ENCODE measurements at places on chromosomes 3 and 15.

DNA sequence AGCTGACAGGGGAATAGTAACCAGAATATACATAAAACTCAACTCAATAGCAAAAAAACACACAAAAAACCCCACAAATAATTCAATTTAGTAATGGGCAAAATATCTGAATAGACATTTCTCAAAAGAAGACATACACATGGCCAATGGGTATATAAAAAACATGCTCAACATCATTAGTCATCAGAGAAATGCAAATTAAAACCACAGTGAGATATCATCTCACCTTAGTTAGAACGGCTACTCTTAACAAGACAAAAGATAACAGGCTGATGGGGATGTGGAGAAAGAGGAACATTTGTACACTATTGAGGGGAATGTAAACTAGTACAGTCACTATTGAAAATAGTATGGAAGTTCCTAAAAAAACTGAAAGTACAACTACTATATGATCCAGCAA, 678.6 kb downstream of the MECOM start:
- no peak for DNase-seq

GRCh38 chr3:104149154-104149553, 1217.6 kb upstream of the ALCAM start:
- no peak for DNase-seq

GRCh38 chr15:40367686-40368611, 9.9 kb downstream of the DISP2 start:
- DNase-seq = peak; percentile 91

GRCh38 chr15:66946578-66947164, 118.7 kb upstream of the SMAD3 start:
- DNase-seq = peak; percentile 78

DNA sequence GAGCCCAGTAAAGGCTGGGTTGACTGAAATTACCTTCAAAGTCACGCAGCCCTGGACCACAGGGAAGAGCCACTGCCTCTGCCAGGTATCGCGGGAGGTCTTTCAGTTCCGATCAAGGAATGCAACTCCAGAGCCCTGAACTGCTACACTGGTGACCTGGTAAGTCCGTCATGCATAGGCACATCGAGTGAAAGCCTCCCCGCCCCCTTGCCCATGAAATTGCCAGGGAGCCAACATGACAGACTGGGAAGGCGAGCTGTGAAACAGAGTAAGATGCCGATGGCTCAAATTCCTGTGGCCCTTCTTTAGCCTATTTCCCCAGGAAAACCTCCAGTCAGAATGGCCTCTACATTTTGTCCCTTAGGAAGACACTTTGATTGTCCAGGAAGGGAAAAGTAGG, 2.3 kb upstream of the GP5 start:
- no peak for DNase-seq

DNA sequence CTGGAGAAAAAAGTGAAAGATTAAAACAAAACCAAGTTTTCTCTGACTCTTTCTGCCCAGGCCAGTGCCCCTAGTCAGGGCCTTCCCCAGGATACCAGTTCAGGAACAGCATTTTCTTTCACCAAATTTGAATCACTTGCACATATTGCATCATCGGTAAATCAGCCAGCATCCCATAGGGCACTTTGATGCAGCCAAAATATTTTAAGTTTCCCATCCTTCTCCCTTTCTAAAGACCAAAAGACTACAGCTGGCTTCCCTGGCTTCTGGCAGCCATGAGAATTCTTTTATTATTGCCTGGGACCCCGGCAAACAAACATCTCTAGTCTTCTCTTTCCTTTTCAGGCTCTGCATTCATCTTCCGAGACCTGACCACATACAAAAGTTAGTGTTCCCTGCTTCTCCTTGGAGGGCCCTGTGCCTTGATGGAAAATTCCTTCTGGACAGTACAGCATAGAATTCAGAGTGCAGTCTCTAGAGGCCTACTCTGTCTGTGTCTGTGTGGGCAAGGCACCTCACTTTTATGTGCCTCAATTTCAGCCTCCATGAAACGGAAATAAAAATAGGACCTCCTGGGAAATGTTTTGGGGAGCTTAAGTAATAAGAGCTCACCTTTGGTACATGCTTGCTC, 348.0 kb downstream of the VPS13C start:
- no peak for DNase-seq

- DNase-seq = no peak
Observed at GRCh38 chr15:63060699-63061098, 18.2 kb downstream of the TPM1 start.

DNA sequence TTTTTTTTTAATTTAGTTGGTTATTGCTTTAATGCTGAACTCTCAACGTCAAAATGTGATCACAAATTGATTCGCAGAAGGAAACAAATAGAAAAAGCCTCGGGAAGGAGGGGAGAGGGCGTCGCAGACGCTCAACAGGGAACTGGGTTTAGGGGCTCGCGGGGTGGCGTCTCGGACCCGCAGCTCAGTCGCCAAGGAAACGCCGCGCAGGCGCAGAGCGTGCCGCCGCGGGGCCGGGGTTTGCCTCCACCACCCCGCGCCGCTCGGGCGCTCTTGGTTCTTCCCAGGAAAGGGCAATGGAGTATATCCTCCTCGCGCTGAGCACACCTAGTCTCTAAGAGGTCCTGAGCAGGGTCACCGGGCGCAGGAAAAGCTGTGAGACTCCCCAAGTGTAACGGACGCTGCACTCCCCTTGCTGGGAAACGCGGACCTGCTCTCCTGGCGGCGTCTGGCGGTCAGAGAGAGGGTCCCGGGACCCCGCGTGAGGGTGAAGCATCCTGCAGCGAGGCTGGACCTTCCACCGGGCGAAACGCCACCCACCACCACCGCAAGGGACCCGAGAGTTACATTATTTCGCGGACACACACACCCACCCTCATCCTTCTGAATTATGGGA, 753 bp downstream of the PLCH1 start:
- peak; percentile 77 for DNase-seq

GRCh38 chr3:171351676-171352075, 108.5 kb downstream of the TNIK start:
- no peak for DNase-seq

DNA sequence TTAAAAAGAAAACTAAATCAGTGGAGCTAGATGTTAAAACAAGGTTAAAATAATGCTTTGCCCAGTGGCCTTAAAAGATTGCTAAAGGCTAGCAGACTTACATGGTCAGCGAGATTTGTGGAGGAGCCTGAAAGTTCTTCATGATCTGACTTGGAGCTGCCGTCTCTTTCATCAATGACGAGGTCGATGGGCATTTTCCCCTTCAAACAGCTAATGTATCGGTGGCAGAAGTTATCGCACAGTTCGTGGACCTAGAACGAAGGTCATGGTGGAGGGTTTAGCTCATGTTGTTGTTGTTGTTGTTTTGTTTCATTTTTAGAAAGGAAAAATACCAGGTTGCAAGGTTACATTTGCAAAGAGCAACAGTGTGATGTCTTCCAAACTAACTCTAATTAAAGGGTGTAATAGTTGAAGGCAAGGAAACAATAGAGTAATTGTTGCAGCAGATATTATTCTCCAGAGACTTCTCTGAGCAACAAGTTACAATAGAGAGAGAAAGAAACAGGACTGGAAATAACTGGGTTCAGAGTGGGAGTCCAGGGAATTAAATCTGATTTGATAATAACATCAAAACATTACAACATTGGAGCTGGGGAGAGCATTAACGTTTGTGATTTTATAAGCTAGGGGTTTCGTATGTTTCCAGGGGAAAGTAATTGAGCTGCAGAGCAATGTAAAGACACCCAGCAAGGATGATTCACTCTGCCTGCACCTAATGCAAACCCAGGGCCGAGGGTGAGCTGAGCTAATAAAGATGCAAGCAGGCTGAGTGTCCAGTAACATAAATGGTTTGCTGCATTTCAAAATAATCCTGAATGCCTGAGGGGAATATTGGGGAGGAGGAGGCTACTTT, 6.6 kb downstream of the MEIS2 start:
- DNase-seq = peak; percentile 87
